ENCODE measurements at places on chromosomes 16 and 17.

DNA sequence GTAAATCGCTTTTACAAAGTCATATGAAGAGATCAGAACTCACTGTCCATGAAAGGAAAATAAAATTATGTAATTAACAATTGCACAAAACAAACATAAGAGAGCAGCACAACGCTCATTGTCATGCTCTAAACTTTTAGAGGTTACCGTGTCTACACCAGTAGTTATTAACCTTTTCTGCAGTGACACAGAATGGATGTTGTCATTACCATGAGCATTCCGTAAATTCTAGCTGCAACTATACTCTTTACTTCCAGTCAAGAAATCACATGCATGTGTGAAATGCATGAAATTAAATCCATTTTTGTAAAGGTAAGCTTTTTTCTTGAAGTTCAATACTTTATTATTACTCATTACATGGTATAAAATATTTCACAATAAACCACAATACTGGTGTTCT, 38.2 kb downstream of the USP32 start:
- no peak for DNase-seq

- DNase-seq: peak; percentile 55
Observed at GRCh38 chr16:86618431-86619238, 40.3 kb downstream of the FOXL1 start.

GRCh38 chr17:6496116-6496481, 51.8 kb downstream of the PIMREG start:
- DNase-seq: no peak

DNA sequence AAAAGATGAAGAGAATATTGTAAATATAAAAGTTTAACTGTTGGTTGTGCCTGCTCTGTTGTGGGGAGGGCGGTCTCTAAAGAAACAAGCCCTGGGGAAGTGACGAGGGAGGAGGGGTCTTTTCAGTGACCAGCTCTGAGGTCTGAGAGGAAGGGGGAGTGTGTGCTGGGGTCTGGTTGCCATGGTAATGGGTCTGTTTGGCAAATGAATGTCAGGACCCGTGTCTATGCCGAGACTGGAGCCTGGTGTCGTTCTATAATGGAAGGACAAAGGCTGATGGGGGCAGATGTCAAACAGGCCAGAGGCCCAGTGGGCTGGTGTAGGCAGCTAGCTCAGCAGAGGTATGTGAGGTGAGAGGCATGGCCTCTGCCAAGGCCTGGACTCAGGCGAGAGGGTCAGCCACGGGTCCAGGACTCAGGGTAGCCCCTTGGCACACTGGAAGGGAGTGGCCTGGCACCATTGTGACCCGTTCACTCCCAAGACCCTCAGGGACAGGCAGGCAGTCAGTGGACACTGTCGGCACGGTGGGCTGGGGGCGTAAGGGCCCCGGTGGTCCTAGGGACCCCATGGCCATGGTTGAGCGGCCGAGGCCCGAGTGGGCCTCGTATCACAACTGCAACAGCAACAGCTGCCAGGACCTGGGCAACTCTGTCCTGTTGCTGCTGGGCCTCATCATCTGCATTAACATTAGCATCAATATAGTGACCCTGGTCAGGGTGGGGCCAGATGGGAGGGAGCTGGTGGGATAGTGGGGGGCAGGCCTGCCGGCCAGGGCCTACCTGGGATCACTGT, at the start of gene SPEM1:
SPEM1 (plus strand) TSS at position 506 of the 792 bp plus-strand sequence; CDS start at position 567, 61 bp downstream.
- DNase-seq: no peak

- DNase-seq: no peak
Observed at GRCh38 chr16:75160386-75160785, 12.1 kb downstream of the ZFP1 start.

DNA sequence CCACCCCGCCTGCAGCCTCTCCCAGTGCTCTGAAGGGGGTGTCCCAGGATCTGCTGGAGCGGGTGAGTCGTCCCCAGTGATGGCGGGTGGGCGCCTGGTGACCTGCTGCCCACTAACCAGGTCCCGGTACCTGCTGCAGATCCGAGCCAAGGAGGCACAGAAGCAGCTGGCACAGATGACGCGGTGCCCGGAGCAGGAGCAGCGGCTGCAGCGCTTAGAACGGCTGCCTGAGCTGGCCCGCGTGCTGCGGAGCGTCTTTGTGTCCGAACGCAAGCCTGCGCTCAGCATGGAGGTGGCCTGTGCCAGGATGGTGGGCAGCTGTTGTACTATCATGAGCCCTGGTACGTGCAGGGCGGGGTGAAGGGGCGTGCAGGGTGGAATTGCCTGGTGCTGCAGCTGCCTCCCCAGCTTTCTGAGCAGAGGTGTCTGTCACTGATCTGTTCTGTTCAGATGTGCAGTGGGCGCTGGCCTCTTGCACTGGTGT, 3.6 kb downstream of the CDT1 start:
- DNase-seq: no peak

GRCh38 chr16:59634004-59634579, 900.0 kb upstream of the GOT2 start:
- DNase-seq: peak; percentile 81

DNA sequence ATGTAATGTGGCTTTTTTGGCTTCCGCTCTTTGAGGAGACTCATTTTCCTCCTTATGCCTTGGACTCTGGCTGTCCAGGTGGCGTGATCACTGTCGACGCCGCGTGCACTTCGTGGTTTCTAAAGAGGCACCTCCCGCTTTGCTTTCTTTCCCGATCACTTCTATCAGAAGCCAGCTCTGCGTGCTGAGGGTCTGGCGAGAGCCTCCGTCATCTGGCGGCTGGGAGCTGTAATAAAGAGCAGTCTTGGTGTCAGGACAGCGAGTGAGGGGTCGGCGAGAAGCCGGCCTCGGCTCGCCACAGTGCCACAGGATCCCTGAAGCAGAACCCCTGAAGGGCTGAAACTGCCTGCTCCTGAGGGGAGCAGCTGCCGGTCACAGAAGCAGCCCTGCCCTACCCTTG, 7.4 kb downstream of the ZNF750 start:
- DNase-seq: no peak
